AG09309 (cell line): ENCODE measurements at places on chromosomes 7 and 10.

GRCh38 chr10:93947055-93947454 lies 46.7 kb upstream of the PLCE1 start:
- DNase-seq: peak; percentile 27

DNA sequence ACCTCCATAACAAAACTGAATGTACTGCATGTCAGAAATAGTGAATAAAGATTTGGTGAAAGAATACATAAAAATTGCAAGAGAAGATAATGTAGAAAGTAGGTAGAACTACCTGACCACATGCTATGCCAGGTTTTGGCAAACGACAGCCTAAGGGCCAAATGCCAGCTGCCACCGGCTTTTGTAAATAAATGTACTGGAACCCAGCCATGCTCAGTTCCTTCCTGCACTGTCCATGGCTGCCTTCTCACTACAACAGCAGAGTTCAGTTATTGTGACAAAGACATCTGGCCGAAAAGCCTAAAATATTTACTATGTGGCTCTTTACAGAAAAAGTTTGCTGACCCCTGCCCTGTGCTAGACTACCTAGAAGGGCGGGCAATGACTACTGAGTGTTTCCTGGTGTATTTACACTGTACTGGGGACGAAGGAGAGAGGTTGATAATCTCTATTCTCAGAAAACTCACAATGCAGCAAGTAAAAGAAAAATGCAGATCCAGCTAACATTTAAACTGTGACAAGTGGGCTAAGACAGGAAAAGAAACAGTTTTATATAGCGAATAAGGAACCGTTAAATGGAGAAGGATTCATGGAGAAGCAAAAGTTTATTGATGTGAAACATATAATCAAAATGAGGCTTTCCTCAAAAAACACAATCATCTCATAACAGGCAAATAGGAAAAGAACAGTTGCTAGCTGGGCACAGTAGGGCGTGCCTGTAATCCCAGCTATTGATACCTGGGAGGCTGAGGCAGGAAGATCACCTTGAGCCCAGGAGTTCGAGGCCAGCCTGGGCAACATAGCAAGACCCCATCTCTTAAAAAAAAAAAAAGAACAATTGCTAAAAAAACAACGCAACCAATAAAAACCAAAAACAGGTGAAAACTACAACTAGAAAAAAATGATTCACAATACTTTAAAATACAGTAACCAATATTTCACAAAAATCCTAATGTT lies 13.7 kb downstream of the KIN start:
- no peak for DNase-seq

DNA sequence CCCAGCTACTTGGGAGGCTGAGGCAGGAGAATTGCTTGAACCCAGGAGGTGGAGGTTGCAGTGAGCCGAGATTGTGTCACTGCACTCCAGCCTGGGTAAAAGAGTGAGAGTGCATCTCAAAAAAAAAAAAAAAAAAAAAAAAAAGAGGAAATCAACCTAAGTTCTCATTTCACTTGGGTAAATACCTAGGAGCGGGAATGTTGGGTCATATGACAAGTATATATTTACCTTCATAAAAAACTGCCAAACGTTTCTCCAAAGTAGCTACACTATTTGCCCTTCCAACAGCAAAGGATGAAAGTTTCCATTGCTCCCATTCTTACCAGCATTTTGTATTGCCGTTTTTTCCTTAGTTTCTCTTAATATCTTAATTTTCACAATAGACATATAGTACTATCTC lies 9.8 kb downstream of the P4HA1 start:
- DNase-seq: no peak

DNA sequence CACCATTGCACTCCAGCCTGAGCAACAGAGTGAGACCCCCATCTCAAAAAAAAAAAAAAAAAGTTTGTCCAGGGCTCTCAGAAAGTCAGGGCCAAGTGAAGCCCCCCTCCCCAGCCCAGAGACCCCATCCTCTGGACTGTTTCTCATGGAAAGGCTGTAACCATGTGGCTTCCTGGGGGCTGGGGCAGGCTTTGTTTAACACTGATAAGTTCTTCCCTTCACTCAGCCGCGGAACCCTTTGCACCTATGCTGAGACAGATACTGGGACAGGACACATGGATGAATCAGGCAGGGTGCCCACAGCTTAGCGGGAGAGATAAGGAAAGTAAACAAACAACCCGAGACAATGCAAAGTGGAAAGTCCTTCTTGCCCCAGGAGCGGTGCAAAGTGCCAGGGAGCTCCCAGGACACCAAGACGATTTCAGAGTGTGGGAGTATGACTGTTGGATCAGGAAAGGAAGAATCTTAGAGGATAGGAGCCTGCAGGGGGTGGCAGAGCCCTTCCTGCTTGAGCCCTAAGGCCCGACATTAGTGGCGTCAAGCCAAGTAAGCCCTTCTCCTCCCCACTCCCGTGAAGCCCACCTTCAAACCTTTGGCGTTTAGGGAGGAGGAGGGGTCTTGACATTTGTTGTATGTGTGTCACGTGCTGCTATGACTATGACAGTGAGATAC lies 11.6 kb downstream of the MLXIPL start:
- DNase-seq: no peak

DNA sequence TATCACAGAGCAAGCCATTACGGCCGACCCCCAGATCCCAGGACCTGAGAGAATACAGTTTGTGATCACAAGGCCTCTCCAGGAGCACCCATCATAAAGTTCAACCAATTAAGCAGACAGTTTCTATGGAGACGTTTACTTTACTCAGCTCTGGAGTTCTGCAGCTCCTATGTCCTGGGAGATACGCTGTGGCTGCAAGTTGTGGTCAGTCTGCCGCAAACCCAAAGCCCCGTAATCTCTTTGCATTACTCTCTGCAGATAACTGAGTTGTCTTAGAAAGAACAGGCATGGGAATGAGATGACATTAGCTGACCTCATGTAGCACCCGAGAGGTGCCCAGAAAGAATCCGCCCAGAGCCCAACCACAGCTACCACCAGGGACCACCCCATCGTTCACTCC lies 305.1 kb downstream of the FGFR2 start:
- no peak for DNase-seq

DNA sequence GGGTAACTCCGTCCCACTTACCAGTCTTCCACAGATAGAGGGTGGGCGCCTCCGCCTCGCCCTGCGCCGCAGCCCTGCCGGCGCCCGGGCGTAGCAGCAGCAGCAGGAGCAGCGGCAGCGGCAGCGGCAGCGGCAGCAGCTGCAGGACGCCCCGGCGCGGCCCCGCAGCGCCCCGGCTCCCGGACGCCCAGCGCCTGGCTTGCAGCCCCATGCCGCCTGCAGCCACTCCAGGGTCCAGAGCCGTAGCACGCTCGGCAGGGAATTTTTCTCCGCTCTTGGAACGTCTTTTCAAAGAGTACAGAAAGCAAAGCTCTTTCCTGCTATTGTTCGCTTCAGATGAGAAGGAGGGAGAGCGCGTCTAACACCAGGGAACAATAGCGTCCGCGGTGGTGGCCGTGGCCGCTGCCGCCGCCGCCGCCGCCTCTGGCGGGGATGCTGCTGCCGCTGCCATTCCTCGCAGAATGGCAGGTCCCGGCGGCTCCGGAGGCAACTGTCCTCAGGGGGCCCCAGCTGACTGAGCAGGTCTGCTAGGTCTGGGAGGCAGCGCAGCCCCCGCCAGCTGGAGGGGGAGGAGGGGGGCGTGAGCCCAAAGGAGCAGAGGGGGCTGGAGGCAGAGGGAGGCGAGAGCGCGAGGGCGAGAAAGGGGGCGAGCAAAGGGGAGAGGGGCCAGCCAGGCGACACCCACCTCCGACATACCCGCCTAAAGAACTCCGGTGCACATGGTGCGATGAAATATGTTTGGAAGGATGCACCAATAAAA lies at the start of gene THSD7A:
THSD7A (minus strand) TSS at position 463 of the 760 bp plus-strand sequence; CDS start at position 211, 252 bp downstream.
- no peak for DNase-seq

- no peak for DNase-seq
These were observed 55.9 kb upstream of the CAV2 start for GRCh38 chr7:116443646-116444045.
